ENCODE measurements at places on chromosomes 11 and 22. TPM values are rescaled to one million over a fixed set of nuclear protein-coding genes. Genes with fewer than 3 reads are reported as not detected.

The RAG1 gene
- total RNA-seq, result 0.37 TPM

The RAB30 gene
- 5.1 TPM for total RNA-seq

The RAB36 gene
- 7.4 TPM for total RNA-seq

The PARVB gene
- 40.1 TPM for total RNA-seq

The THY1 gene
- total RNA-seq, result 13.3 TPM

The UBE2L3 gene
- total RNA-seq, result 64.0 TPM

The APOA5 gene
- not detected for total RNA-seq

The CRYBA4 gene
- not detected for total RNA-seq

The ANKK1 gene
- total RNA-seq, result not detected

The GRK3 gene
- 4.4 TPM for total RNA-seq

The DBX1 gene
- not detected for total RNA-seq

The OR52E8 gene
- not detected for total RNA-seq

The IL18 gene
- 107 TPM for total RNA-seq

The ESRRA gene
- 65.2 TPM for total RNA-seq

The C11orf97 gene
- total RNA-seq, result not detected
